ENCODE measurements at places on chromosomes 5 and 9. TPM values are rescaled to one million over a fixed set of nuclear protein-coding genes. Genes with fewer than 3 reads are reported as not detected.

The SLC6A19 gene
- not detected for total RNA-seq

The DPM2 gene
- 43.8 TPM for total RNA-seq

The RHOBTB3 gene
- total RNA-seq: 33.2 TPM

- DNase-seq: no peak
Observed at GRCh38 chr9:89194421-89195130, 16.0 kb upstream of the SHC3 start.

- DNase-seq: no peak
Observed at GRCh38 chr9:14247577-14247976, 66.4 kb downstream of the NFIB start.

GRCh38 chr9:109440117-109440515, 58.0 kb downstream of the PTPN3 start:
- DNase-seq: no peak

DNA sequence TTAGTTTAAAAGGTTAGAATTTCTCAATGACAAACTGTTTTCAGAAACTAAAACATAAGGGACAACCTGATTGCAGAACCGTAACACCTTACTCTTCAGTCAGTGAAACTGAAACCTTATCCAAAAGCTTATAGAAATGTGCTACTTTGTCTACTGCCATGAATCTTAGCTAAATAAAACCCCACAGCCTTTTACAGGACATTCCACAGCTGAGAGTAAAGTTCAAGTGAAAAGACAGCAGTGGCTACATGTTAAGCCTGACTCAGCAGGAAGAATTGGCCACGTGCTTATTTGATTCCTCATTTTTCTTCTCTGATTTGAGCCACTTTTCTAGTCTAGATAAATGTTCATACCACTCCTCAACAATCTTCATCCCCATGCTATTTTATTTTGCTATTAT, 278.7 kb upstream of the ISL1 start:
- no peak for DNase-seq

- DNase-seq: no peak
Observed at GRCh38 chr9:121551985-121552753, 52.5 kb upstream of the GGTA1 start.

- DNase-seq: peak; percentile 54
Observed at GRCh38 chr5:103620851-103621547, 58.4 kb upstream of the NUDT12 start.

DNA sequence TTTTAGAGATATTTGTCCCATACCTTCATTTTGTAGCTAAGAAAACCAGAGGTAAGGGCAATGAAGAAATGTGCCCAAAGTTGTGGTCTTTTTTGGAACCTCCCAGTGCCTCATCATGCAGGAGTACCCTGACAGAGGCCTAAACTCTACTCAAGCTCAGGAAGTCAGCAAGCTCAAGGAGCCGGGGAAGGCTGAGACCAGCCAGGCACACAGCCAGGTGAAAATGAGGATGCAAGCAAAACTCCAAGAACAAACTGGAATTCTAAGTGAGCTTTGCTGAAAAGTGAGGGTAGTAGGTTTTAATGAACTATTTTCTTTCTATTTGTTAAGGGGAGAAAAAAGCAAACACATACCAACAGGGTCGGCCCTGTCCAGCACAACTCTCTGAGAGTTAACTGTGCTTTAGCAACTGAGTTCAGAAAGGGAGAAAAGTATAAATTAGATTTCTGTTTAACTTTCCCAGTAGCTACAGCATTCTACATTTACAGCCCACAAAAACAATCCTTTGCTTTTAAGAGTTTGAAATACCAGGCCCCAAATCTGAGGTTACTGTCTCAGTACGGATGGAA, 146.4 kb downstream of the GNAQ start:
- DNase-seq: no peak

DNA sequence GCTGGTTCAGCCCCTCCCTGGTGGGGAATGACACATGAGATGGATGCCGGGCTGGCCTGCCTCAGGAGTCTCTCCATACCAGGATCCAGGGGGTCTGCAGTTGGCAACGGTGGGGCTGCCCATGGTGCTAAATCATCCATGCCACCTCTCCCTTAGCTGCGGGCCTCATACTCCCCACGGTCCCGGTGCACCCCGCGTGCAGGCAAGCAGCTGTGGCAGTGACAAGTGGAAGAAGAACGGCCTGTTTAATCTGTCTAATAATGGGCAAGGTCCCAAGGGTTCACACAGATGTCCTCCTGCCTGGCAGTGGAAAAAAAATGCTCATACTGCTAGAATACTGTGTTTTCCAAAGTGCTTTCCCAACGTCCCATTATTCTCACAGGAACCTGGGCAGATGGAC, 196.9 kb upstream of the PANK3 start:
- DNase-seq: no peak

DNA sequence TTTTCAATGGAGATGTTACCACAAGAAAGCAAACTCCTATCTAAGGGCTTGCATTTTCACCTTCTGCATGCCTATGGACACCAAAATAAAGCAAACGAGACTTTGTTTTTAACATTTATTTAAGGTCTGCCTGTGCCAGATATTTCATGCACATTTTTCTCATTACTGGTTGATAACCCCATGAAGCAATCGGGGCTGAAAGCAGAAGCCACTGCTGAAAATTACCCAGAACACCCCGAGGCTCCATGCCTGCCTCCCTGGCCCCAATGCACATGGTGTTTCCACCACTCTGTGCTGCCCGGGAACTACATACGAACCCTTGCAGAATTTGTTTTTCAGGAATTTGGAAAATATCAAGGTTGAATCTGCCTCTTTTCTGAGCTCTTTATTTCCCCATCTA, 240.1 kb downstream of the NR2F1-AS1 start:
- no peak for DNase-seq

- DNase-seq: no peak
Observed at GRCh38 chr5:17991775-17992174, 357.5 kb downstream of the TAF11L14 start.

GRCh38 chr5:174145821-174146220, 100.3 kb downstream of the NSG2 start:
- DNase-seq: no peak

DNA sequence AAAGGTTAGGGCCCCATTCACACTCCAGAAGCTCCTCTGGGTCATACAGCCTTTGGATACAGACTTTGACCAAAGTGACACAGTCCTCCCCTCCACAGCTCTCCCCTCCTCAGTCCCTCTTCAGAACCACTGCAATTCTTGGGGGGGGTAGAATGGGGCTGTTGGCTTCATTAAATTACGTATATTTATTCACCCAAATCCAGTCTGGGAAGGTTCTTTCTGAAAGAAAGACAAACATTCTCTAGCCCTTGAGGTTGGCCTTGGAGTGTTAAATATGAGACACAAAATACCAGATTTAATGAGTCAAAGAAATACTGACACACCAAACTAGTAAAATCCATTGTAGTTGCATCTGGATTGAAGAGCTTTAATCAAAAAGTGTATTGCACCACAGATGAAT, 16.1 kb downstream of the ARPC5L start:
- no peak for DNase-seq

- peak; percentile 76 for DNase-seq
Observed at GRCh38 chr9:71647094-71647591, 121.2 kb downstream of the CEMIP2 start.

- peak; percentile 94 for DNase-seq
Observed at GRCh38 chr9:14314424-14314928, 535 bp upstream of the NFIB start.

GRCh38 chr5:15604986-15605385, 105.0 kb downstream of the FBXL7 start:
- no peak for DNase-seq

DNA sequence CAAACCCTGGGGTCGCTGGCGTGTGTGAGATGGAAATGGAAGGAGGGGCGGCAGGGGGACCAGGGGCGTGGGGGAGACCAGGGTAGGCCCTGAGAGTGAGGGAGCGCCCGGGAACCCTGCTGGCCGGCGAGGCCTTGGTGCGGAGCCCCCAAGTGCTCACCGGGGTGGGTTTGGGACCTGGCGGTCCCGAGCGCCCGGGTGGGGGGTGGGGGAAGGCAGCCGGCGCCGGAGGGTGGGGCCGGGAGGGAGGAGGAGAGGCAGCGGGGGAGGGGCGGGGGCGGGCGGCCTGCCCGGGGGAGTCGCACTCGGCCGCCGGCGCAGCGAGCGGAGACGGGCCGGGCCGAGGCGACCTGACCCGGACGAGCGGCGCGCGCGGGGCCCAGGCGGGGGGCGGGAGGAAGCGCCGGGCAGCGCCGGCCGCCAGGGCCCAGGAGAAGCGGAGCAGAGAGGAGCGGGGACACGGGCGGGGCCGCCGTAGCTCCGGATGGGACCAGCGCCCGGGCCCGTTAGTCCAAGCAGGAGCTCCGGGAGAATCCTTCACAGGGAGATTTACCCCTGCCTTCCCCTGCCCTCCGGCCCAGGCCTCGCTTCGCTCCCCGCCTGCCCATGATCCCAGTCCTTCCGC, at the start of gene NPR2:
Gene NPR2 (plus strand): TSS at position 295 of the 625 bp plus-strand sequence. CDS start 818 bp downstream, outside the sequence.
- DNase-seq: no peak

DNA sequence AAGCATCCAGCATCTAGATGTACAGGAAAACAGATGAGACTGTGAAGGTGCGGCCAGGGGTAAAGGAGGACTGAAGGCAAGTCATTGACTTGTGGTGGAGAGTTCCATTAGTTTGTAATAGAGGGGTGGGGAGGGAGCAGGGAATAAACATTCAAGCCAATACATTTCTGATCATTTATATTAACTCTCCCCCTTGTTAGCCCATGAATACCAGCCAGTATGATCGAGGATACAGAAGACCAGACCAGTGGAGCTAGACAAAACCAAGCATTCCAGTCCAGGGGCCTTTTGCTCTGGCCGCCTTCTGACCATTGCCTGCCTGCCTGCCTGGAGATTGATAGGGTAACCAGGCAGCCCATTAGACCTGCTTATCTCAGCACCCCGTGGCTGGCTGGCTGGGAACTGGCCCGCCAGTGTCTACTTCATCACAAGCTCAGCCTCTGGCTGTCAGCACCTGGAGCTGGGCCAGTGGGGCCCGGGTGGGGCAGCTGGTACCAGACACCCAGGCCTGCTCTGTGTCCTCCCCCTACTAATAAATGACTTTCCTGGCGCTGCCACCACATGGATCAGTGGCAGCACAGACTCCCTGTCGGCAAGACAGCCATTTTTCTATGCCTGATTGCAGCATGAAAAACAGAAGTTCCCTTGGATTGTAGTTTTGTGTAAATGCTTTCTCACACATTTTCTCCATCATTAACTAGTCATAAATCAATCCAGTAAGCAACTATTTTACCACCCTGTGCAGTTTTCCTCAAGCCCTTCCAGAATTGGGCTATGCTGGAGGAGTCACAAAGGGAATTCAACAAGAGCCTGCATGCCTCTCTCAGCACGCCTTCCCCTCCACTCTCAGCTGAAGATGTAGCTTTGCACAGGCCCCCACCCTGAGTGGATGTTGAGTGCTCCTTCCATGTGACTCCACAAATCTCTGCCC, 181.3 kb downstream of the SNCAIP start:
- DNase-seq: no peak

DNA sequence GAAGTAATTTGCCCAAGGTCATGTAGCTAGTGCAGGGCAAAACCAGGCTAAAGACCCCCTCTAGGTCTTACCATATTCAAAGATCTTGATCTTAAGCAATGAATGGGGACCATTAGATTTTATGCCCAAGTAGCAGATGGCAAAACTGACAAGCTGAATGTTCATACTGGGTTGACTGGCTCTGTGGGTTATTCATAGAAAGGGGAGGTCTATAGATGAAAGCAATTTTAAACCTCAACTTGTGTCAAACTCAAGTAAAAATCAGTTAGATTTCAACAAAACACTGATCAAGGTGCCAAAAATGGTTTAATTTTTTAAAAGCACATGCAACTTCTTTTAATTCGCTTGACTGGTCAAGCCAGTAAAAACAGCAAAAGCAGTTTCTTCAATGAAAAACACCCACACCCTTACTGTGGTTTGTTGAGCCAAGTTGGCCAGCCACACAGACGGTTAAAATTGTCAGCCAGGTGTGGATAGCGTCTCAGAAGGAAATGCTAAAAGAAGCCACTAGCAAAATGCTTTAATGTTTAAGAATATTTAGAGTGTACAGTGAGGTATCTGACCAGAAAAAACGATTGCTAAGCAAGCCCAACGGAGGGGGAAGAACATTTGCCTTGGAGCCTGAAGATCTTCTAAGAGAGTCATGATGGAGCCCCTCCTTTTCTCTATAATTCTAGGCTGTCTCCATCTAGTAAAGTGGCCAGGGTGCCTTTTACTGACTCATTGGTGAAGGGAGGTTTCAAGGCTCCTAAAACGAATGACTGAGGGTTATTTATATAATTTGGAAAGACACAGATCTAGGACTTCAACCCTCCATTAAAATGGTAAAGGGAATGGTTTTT, 539.6 kb upstream of the CLINT1 start:
- DNase-seq: no peak

- peak; percentile 80 for DNase-seq
Observed at GRCh38 chr5:14305045-14305444, 161.9 kb downstream of the TRIO start.

GRCh38 chr5:180498378-180498777, 4.2 kb downstream of the CNOT6 start:
- no peak for DNase-seq

- no peak for DNase-seq
Observed at GRCh38 chr9:13502484-13502883, 223.0 kb upstream of the MPDZ start.

- no peak for DNase-seq
Observed at GRCh38 chr9:88809355-88810161, 181.7 kb upstream of the S1PR3 start.

DNA sequence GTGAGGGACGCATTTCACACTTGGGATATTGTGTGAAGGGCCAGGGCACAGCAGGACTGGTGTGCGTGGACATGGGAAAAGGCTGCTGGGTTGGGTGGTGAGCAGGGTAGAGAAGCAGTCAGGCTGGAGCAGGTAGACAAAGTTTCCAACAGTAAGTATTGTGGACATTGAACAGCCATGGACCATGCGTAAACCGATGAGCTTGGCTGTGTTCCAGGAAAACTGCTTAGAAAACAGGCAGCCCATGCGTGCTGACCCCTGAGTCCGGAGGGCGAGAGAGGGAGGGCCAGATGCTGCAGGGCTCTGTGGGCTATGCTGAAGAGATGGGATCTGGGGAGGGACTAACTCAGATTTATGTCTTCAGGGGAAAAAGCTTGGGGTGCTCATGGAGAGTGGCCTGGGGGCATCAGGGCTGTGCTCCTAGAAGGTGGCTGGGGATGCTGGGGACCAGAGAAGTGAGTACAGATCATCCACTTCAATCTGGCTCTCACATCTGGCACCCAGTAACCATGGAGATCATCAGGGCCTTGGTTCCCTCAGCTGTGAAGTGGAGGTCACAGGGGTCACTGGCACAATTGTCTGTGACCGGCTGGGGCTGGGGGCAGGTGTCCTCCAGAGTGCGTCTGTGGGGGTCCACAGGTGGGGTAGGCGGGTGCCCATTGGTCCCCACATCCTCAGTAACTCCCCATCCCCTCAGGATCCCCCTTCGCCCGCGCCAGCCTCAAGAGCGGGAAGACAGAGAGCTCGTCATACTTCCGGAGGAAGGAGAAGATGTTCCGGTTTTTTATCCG, 93.3 kb downstream of the CACNA1B start:
- no peak for DNase-seq

GRCh38 chr5:537098-537497, 12.8 kb upstream of the SLC9A3 start:
- no peak for DNase-seq

Data from mammary epithelial cell (primary cell).